ENCODE measurements at places on chromosomes 4 and X.
A peak's percentile ranks its signal among the peaks of the same experiment; 100 is the strongest.

DNA sequence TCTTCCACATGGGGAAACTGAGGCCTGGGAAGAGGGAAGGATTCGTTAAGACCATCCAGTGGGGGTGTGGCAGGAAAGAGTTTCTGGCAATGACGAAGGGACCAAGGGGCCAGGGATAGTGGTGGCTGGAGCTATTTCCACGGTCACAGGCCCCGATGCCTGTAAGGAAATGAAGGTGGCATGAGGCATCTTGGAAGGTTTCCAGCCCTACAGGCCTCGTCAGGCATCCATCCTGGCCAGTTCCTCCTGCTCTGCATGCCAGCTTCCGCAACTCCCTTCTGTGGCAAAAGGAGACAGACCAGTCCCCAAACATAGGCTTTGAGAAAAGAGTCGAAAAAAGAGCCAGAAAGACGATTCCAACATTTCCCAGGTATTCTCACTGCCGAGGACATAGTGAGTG is 9.2 kb upstream of the C4orf50 start:
- no peak for DNase-seq

- DNase-seq: no peak
Observed at GRCh38 chr4:138408758-138409157, 166.6 kb upstream of the SLC7A11 start.

DNA sequence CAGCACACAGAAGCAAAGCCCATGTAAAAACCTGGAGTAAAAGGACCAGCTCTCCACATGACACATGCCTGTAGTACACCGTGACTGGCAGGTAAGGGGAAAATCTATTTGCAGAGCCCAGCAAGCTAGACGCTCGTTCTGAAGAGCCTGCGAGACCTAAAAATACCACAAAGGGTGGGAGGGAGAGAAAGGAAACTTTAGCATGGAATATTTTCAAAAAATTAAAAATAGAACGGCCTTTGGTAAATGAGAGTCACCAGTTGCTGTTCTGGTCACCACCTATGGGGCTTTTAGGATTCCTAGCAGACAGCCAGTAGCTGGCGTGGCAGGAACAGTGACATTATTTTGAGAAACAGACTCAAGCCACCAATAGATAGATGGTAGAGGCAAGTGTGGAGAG is 115.5 kb downstream of the MID1IP1 start:
- DNase-seq: no peak

- no peak for DNase-seq
Observed at GRCh38 chr4:4923201-4923600, 63.7 kb downstream of the MSX1 start.

- DNase-seq: no peak
Observed at GRCh38 chrX:30530606-30531005, 47.0 kb downstream of the TASL start.

- no peak for DNase-seq
Observed at GRCh38 chr4:182802621-182803020, 114.6 kb downstream of the DCTD start.

DNA sequence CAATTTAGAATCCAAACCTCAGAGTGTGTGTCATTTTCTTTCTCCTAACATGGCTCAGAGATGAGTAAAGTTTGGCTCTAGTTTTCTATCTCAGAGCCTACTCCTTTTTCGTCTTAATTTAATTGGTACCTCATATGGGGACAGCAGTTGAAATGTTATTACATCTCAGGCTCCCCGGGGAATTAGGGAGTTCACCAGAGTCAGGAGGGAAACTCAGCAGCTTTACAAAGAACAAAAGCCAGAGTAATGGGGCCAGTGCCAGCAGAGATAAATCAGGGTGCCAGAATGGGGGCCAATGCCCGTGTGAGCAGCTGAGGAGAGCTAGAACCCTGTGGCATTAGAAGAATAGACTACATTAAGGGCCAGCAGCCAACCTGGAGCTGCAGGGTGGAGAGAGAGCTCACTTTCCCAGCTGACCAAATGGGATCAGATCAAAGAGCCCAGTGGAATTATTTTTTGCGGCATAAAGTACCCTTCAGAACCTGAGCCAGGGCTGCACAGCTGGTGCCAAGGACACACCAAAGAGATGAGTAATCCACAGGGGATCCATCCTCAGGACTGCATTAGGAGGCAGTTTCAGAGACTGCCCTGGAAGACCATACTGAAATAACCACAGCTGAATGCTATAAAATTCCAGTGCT is 207.1 kb upstream of the DKK2 start:
- DNase-seq: peak; percentile 70

DNA sequence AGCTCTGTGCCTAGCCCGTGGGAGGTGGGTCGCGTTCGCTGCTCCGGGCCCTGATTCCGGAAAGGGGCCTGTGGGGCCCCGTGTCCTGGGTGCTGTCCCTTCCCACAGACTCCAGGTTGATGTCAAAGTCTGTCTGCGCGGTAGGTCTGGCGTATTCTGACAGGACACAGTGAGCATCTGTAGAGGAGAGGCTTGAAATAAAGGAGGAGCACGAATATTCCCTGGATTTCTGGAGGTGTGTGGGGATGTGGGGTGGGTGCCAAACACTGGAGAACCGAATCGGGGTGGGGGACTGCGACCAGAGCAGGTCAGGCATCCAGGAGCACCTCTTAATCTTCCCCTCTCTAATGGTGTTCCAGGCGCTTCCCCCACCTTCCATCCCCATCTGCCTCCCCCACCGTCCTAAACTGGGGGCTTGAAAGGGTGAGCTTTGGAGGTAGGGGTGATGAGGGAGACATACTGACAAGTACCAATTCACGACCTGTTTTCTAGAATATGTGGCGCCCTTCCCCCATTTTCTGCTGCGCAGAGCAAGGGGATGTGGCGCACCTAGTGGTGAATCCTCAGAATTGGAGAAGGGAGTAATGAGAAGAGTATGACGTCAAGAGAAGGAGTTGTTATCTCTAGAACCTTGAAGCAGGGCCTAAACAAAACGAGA is 877 bp downstream of the GPRASP1 start:
- peak; percentile 72 for DNase-seq

DNA sequence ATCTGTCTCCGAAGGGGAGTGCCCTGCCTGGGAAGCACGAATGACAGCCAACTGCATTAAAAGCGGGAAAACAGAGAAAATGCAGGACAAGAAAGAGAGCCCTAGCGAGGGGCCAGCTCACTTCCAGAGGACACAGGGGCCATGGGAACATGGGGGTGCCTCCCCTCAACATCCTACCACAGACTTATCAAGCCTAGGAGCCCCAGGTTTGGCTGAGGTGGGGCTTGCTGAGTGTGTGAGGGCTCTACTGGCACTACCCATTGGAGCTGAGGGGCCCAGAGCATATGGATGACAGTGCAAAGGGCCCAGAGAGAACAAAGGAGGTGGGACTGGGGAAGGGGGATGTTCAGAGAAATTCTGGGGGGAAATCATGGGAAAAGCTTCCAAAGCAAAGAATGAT is 101.8 kb downstream of the PJA1 start:
- DNase-seq: no peak

DNA sequence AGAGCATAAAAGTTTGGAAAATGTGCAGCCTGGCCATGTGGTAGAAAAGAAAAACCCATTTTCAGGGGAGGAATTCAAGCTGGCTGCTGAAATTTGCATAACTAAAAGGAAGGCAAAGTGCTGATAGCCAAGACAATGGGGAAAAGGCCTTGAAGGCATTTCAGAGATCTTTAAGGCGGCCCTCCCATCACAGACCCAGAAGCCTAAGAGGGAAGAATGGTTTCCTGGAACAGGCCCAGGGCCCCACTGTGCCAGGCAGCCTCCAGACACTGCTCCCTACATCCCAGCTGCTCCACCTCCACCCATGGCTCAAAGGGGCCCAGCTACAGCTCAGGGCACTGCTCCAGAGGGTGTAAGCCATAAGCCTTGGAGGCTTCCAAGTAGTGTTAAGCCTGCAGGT is 158.0 kb upstream of the PRDX4 start:
- no peak for DNase-seq

DNA sequence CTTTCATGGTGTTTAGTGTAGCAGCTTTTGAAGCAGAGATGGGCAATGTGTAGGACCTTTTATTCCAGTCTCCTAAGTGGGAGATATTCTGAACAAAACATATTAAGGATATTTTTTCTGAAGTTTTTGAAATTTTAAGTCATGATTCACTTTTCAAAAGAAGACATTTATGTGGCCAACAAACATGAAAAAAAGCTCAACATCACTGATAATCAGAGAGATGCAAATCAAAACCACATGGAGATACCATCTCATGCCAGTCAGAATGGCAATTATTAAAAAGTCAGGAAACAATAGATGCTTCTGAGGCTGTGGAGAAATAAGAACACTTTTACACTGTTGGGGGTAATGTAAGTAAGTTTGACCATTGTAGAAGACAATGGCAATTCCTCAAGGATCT is 76.0 kb downstream of the FAT4 start:
- no peak for DNase-seq
